Fibroblast of villous mesenchyme (primary cell): ENCODE measurements at places on chromosomes 12 and 14. TPM values are rescaled to one million over a fixed set of nuclear protein-coding genes. Genes with fewer than 3 reads are reported as not detected.

The SLC8A3 gene
- total RNA-seq = under 0.01 TPM in 1 of 2 replicates, not detected in the other

The PRH2 gene
- total RNA-seq = 0.32 and 0.43 TPM in 2 replicates

The ART4 gene
- total RNA-seq = under 0.01 TPM in 2 replicates

The GLIPR1L1 gene
- total RNA-seq = not detected in 2 replicates

The NFATC4 gene
- total RNA-seq = 56.4 and 68.2 TPM in 2 replicates

The GCN1 gene
- 147 and 210 TPM in 2 replicates for total RNA-seq

The SIX6 gene
- total RNA-seq = not detected in 2 replicates

The PLEKHD1 gene
- total RNA-seq = under 0.01 TPM in 1 of 2 replicates, not detected in the other

The GPHN gene
- 5.8 and 9.1 TPM in 2 replicates for total RNA-seq

The MAP3K9 gene
- under 0.01 and 0.43 TPM in 2 replicates for total RNA-seq

The MYRFL gene
- total RNA-seq = not detected in 2 replicates

The AVPR1A gene
- under 0.01 TPM in 1 of 2 replicates, not detected in the other for total RNA-seq

The BBS10 gene
- 5.2 and 13.8 TPM in 2 replicates for total RNA-seq

The AHNAK2 gene
- 32.2 and 32.4 TPM in 2 replicates for total RNA-seq

The TESPA1 gene
- not detected in 2 replicates for total RNA-seq

The DEGS2 gene
- total RNA-seq = not detected in 2 replicates

The FGF6 gene
- not detected in 2 replicates for total RNA-seq

The ACOT6 gene
- under 0.01 TPM in 1 of 2 replicates, not detected in the other for total RNA-seq

The LMNTD1 gene
- total RNA-seq = not detected in 2 replicates

The VDR gene
- 8.2 and 18.4 TPM in 2 replicates for total RNA-seq

The RTL1 gene
- total RNA-seq = not detected in 2 replicates

The COPS7A gene
- 71.8 and 79.9 TPM in 2 replicates for total RNA-seq

The TAS2R43 gene
- total RNA-seq = 3.5 and 4.5 TPM in 2 replicates

The TDRD9 gene
- total RNA-seq = 0.32 and 0.86 TPM in 2 replicates

The KRT74 gene
- total RNA-seq = not detected in 2 replicates

The AQP6 gene
- total RNA-seq = not detected in 2 replicates
